Activated T-cell treated with anti-CD3 and anti-CD28 coated beads, Interleukin-2, amount 50 U/mL, for 4 hours (primary cell): ENCODE measurements at places on chromosomes 2 and 18. TPM values are rescaled to one million over a fixed set of nuclear protein-coding genes. Genes with fewer than 3 reads are reported as not detected.

The TEX44 gene
- total RNA-seq, result not detected

- DNase-seq, result no peak
Measured at GRCh38 chr18:74399091-74399887, 57.8 kb downstream of the DIPK1C start.

- DNase-seq, result no peak
Measured at GRCh38 chr2:176291809-176292283, 22.6 kb downstream of the MTX2 start.

- no peak for DNase-seq
Measured at GRCh38 chr18:70397259-70397925, 108.5 kb downstream of the SOCS6 start.

GRCh38 chr2:157838442-157839161 is 37.5 kb downstream of the ACVR1 start:
- peak; percentile 7 for DNase-seq

DNA sequence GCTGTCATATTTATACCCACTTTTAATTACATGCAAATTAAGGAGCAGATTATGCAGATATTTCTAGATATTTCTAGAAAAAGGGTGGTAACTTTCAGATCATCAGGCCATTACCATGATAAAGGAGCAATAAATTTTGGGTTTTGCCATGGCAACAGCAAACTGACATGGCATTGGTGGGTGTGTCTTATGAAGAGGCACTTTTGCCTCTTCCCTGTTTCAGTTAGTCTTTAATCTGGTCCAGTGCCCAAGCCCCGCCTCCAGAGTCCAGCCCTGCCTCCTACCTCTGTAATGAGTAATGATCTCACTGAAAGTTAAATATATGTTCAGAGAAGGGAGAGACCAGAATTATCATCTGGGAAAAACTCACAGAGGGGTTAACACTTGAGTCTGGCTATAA is 124.8 kb downstream of the SCG2 start:
- no peak for DNase-seq

DNA sequence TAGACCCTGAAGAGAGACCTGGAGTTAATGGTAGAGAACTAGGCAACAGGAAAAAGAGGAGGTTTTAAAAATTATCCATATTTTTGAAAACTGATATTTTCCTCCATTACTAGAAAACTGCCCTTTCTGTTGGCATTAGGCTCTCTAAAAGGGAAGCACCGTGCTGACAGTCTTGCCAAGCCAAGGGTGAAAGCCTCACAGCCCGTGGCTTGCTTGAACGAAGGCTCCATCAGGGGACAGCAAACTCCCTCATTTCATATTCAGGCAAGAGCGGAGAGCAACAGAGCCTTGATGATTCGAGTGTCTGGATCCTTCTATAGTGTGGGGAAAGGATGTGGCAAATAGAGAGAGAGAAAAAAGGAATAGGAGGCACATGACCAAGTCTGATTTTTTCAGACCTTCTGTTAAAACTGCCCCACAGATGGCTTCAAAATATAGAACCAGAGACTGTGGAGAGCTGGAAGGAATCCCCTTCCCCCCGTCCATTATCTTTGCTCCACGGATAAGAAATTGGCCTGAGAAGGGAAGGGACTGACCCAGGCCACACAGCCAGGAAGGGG is 67.0 kb downstream of the CACNB4 start:
- no peak for DNase-seq

The CCDC85A gene
- total RNA-seq, result not detected

The CD226 gene
- total RNA-seq, result 129 TPM

GRCh38 chr2:162159446-162159845 is 7.4 kb upstream of the GCG start:
- no peak for DNase-seq

DNA sequence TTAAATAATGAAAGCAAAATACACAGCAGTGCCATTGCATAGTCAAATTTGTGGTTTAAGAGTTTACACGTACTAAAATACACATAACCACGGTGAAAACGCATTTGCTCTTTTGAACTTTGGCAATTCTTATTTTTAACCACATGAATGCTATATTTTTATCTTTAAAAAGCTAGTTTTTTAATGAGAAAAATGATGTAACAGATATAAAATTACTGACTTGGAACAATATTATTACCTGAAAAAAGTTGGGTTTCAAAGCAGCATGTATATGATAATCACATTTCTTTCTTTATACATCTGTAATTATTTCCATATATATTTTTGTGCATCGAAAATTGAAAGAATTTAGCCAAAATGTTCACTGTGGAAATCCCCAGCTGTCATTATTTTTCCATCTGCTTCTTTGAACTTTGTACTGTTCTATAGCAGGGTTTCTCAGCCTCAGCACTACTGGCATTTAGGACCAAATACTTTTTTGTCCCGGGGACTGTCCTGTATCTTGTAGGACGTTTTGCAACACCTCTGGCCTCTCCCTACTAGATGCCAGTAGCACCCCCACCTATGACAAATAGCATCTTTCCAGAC is 75.9 kb upstream of the CAB39 start:
- no peak for DNase-seq

The RPIA gene
- 89.1 TPM for total RNA-seq

DNA sequence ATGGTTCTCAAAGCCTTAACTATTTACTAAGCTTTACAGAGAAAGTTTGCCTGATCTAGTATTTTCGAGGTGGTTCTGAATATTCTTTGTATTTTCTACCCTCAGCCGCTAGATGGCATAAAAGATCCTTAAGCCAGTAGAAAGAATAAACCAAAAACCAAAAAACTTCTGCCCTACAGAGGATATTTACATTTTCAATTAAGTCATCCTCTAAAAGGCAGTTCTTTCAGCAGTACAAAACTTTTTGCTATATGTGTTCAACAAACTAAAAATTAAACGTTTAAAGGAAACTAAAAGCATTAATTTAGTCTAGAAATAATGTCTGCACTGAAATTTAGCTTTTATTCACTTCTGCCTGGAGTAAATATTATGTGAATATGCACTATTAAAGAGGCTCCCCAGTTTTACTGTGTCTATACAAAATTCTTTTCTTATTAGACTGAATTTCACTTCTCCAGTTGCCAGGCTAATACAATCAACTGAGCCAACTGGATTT is 297.5 kb downstream of the PIEZO2 start:
- DNase-seq, result no peak

The GNAL gene
- total RNA-seq, result 0.35 TPM

GRCh38 chr2:190819840-190820301 is 60.8 kb upstream of the GLS start:
- DNase-seq, result no peak

DNA sequence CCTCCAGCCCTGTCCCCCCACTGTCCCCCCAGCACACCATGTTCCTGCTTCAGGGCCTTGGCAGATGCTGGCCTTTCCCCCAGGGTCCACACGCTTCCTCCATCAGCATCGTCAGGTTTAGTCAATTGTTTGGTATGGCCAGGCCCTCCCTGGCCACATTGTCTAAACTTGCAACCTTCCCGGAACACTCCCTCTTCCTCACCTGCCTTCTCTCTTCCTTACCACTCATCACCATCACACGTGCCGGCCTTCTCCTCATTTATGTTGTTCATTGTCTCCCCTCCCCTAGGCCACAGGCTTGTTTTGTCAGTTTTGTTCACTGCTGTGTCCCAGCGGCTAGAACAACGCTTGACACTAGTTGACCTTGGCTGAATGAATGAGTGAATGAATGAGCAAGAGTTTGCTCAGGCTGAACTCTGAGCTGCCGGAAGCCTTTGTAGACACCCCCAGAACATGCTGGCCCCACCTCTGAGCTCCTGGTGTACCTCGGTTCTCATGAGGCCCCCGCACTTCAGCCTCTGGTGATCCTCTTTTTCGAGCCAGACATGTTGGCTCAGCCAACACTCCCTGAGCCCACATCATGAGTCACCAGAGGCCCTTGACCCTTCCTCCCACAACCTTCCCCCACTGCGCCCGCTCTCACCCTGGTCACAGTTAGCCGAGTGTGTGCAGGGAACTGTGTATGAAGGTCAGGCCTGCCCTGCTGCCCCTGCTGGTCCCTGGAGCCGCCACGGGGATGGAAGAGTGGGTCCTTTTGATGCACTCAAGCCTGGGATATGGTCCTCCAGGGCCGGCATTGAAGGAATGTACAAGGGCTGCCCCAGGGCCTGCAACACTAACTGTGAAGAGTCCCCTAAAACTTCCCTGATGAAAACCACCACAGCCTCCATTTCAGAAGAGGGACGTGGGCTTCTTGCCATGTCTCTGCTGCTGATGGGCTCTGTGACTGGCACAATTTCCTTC is 57.5 kb downstream of the HS1BP3 start:
- DNase-seq, result no peak

- DNase-seq, result no peak
Measured at GRCh38 chr2:135248611-135249010, 196.5 kb downstream of the RAB3GAP1 start.

DNA sequence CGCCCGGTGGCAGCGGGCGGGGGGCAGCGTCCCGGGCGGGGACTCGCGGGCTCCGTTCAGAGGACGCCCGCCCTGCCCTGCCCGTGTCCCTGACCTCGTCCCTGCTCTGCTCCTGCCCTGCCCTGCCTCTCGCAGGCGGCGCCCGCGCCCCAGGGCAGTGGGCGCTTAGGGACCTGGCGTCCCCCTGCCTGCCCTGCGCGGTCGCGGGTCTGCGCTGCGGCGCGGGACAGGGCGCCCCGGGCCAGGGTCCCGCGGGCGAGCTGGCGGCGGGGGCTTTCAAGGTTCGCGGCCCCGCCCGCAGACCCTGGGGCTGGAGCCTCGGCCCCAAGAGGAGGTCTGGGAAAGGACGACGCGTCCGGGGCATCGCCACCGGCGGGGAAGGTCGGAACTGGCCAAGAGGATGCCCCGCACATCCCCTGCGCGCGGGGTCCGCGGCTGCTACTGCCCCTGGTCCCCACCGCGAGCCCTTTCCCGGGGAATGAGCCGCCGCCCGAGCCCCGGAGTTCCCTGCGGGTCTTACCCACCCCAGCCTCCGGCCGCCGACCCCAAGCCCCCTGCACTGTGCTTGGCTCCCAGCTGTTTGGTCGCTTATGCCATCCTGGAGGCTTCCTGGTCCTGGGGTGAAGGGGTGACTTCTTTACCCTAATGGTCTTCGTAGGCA is 679 bp downstream of the RNF144A start:
- DNase-seq, result no peak

DNA sequence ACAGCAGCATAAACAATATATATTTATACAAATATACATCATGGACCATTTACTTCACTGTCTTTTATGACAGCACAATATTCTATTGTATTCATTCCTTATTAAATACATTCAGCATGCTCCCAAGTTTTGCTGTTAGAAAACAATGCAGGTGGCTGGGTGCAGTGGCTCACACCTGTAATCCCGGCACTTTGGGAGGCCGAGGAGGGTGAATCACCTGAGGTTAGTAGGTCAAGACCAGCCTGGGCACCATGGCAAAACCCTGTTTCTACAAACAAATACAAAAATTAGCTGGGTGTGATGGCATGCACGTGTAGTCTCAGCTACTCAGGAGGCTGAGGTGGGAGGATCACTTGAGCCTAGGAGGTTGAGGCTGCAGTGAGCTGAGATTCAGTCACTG is 39.0 kb downstream of the NPC1 start:
- DNase-seq, result no peak

DNA sequence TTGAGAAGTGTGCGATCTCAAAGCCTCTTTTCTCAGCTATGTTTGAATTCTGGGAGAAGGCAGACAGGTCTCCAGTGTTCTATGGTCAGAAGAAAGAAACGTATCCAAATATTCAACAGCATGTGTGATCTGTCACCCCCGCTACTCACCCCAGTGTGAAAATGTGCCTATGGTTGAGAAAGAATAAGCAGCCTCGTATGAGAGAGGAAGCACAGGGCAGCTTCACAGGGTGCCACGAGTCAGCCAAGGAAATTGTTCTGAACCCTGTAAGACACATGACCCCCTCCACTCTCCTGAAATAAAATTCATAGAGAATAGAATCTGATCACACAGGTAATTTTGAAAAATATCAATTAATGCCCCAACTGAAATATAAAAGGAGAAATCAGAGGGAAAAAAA is 8.0 kb upstream of the SF3B1 start:
- no peak for DNase-seq

The ATL2 gene
- total RNA-seq, result 60.2 TPM

- no peak for DNase-seq
Measured at GRCh38 chr18:11251891-11252270, 102.5 kb upstream of the PIEZO2 start.

The UGT1A9 gene
- total RNA-seq, result not detected

GRCh38 chr18:58045242-58046092 is 1.4 kb downstream of the NEDD4L start:
- peak; percentile 26 for DNase-seq

- no peak for DNase-seq
Measured at GRCh38 chr2:29561181-29561580, 360.2 kb downstream of the ALK start.

The ABCG8 gene
- total RNA-seq, result not detected

- DNase-seq, result no peak
Measured at GRCh38 chr2:67642046-67642382, 244.9 kb downstream of the ETAA1 start.

DNA sequence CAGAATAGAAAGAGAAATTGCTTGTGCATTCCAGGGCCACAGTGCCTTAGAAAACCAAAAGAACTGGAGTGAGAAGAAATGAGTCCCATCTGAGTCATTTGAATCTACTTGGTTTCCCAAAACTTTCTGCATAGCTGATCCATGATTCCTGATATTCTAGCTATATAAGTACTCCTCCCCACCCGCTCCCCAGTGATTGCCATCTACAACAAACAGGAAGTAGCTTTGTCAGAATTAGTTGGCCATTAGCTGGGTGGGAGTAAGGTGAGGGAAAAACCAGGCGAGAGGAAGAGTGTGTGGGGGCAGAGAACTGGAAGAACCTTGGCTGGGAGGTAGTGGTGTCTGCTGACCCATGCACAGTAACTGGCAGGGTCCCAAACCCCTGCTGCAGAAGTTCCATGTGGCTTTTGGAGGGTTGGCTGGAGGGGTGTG is 122.1 kb downstream of the ACAA2 start:
- no peak for DNase-seq

GRCh38 chr2:174035981-174036742 is 71.0 kb upstream of the SP3 start:
- DNase-seq, result no peak

The CNNM3 gene
- 24.4 TPM for total RNA-seq

The BUB1 gene
- total RNA-seq, result 15.4 TPM

DNA sequence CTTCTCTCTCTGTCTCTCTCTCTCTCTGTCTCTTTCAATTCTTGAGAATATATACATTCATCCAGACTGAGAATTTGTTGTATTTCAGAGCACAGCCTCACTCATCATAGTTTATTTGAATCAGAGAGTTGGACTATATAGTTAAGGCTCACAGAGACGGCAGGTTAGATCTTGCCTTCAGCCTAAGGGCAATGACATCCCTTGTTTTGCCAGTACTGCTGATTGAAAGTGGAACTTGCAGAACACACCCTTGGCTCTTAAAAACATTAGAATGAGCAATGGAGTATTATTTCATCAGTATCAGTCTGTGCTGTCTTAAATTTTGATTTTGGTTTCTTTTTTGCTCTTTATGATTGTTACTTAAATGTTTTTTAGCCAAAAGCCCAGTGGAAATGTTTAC is 62.0 kb upstream of the DSG1 start:
- DNase-seq, result no peak

The PRSS56 gene
- total RNA-seq, result not detected

GRCh38 chr2:138207074-138207930 is 243.0 kb downstream of the HNMT start:
- DNase-seq, result no peak
